Chondrocyte (in vitro differentiated cells): ENCODE measurements at places on chromosomes 12 and 14.

DNA sequence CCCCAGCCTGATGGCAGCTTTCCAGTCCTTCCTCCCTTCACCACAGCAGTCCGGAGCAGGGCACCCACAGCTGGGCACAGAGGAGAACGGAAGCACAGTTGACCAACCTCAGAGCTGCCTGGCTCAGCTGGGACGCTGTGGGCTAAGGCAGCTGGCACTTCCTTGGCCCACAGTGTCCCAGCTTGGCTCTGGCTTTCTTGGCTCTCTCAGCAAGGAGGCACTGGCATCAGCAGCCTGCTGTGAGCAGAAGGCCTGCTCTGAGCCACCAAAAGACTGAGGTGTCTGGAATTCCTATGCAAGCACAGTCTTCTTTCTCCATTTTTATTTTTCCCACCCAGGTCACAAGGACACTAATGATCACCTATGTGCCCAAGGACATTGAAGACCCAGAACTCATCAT lies 32.6 kb downstream of the NGB start:
- DNase-seq, result no peak

GRCh38 chr14:34981743-34982420 lies 910 bp upstream of the SRP54 start:
- DNase-seq, result no peak

GRCh38 chr14:103164779-103165178 lies 41.5 kb downstream of the TNFAIP2 start:
- no peak for DNase-seq

GRCh38 chr14:96576937-96577336 lies 74.8 kb downstream of the PAPOLA start:
- no peak for DNase-seq

DNA sequence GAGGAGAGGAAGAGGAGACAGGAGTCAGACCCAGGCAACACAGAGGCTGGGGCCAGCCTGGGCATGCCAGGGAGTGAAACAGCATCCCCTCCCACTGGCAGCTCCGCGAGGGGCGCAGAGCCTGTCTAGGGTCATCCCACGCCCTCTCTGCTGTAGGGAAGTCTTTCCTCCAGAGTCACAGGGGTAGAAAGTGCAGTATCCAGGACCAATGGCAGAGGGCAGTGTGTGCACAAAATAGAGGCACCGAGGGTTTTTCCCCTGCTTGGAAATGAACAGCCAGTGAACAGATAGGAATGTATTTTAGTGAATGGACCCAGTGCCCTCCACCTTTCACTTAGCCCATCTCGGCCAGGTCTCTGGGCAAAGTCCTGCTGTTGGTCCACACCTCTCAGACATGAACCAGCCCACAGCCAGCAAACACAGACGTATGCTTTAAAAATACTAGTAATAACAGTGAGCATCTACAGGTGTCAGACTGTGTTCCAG lies 9.4 kb upstream of the KRT74 start:
- peak; percentile 55 for DNase-seq

- no peak for DNase-seq
These were observed 88.0 kb downstream of the PCNX1 start for GRCh38 chr14:70995211-70995610.

DNA sequence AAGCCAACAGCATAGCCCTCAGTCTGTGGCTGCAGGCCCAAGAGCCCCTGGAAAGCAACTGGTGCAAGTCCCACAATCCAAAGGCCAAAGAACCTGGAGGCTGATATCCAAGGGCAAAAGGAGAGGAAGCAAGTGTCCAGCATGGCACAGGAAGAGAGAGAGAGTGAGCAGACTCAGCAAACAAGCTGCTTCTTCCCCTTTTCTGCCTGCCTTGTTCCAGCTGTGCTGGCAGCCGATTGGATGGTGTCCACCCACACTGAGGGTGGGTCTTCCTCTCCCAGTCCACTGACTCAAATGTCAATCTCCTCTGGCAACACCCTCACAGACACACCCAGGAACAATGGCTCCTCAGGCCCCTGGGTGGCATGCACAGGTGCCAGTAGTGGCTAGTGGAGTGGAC lies 33.5 kb downstream of the SMCO2 start:
- no peak for DNase-seq

- DNase-seq, result no peak
These were observed 2.6 kb downstream of the TSPAN8 start for GRCh38 chr12:71155225-71155624.

DNA sequence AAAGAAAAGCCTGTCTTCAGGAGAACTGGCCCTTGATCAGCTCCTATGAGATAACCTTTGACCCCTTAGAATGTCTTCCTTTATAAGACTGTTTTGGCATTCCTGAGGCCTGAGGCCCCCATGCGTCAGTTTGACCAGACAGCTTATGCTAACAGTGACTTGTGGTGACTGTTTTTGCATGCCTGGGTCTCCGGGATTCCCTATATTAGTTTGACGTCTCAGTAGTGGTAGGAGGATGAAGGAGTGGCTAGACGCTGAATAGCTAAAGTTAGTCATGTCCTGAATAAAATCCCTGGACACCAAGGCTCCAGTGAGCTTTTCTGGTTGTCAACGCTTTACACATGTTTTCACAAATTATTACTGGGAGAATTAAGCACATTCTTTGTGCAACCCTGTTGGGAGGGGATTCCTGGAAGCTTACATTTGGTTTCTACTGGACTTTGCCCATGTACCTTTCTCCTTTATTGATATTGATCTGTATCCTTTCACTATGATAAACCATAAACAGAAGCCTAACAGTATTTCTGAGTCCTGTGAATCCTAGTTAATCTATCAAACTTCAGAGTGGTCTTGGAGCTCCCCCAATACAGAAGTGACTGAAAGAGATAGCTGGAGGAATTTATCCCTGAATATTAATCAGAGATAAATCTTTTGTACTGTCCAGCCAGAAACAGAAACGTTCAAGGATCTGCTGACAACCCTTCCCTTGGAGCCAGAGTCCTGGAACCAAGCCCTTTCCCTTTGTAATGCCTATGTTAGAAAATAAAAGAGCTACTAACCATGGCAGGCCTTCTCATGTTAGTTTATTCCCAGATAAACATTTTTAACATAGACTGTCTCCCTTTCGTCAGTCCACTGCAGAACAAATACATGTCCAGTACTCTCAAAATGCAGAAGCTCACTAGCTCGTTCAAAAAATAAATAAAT lies 479.2 kb downstream of the RPS29 start:
- no peak for DNase-seq

GRCh38 chr12:51323317-51323960 lies 535 bp downstream of the BIN2 start:
- no peak for DNase-seq

- DNase-seq, result no peak
These were observed 5.3 kb downstream of the COX16 start for GRCh38 chr14:70354204-70354603.

GRCh38 chr12:58877243-58877743 lies 43.0 kb downstream of the LRIG3 start:
- no peak for DNase-seq

- DNase-seq, result no peak
These were observed 47.5 kb upstream of the SMCO2 start for GRCh38 chr12:27399074-27399473.

GRCh38 chr12:95300286-95300685 lies 82.7 kb downstream of the VEZT start:
- DNase-seq, result no peak

DNA sequence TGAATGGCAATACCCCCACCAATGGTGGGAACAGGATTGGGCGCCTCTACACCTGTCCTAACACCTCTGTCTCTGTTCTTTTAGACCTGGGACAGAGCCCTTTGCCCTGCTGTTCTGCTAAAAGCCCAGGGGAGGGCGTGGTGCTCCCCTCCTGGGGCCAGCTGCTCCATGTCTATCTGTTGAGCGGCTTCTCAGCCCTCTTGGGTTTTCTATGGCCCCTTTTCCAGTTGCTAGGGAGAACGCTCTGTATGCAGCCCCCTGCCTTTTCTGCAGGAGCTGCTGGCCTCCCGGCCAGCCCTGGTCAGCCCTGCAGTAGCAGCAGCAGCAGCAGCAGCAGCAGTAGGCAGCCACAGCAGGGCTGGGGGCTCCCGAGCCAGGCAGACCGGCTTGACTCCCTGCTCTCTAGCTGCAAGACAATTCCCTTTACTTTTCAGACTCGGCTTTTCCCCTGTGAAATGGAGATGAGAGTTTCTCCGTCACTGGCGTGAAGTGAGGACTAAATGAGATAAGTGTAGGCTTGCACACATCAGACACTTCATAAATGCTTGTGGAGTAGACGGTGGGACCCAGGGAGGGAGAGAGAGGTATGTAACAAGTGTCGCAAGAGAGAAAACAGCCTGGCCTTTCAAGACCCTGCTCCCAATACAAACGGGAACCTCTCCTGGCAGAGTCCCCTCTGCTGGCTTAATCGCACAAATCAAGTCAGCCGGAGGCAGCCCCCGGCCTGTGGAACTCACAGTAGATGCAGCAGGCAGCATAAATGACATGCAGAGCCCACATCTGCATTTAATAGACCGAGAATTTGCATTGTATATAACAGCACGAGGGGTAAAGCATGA lies 1.0 kb downstream of the RTL1 start:
- peak; percentile 47 for DNase-seq
